ENCODE measurements at places on chromosomes 7 and 10.

DNA sequence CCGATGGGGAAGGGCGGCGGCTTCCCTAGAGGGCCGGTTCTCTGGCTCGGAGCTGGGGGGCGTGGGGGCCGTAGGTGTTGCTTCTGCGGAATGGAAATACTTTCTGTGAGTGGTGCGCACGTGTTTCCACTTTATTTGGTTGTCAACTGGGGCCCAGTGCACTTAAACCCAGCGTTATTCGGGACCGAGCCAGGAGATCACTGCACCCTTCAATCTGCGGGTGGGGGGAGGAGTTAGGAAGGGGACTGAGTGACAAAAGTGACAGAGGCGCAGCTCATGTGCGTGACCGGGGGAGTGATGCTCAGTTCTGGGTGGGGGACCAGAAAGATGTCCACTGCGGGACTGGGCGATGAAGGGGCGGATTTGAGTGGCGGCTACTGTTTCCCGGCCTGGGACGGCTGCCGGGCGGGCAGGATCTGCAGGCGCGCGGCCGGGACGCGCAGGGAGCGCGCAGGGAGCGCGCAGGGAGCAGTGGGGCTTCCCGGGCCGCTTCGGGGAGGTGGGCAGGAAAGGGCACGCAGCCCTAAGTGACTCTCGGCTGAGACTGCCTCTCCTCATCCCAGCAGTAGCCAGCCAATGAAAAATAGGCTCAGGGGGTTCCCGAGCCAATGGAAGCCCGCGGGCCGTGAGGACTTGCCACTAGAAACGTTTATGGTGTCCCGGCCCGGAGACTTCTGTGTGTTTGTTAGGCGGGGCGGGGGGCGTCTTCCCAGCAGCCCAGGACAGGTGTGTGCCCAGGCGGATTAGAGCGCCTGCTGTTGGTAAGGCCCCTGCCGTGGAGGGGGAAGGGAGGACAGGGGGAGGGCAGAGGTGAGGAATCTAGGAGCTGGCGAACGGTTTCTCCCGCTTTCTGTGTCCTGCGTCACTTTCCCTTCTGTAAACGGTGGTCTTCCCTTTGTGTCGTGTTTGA lies 54.3 kb upstream of the KDM7A start:
- peak; percentile 34 for DNase-seq

- DNase-seq, result no peak
Measured at GRCh38 chr10:118370499-118370898, 28.4 kb upstream of the FAM204A start.

DNA sequence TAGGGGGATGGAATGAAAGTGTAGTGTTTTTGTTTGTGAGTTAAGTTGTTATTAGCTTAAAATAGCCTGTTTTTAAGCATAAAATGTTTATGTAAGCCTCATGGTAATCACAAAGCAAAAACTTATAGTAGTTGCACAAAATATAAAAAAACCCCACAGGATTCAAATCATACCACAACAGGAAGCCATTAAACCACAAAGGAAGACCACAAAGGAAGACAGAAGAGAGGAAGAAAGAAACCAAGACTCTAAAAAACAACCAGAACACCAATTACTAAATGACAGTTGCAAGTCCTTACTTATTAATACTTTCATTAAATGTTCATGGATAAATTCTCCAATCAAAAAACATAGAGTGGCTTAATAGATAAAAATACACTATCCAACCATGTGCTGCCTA lies 63.6 kb downstream of the ANKRD7 start:
- no peak for DNase-seq

DNA sequence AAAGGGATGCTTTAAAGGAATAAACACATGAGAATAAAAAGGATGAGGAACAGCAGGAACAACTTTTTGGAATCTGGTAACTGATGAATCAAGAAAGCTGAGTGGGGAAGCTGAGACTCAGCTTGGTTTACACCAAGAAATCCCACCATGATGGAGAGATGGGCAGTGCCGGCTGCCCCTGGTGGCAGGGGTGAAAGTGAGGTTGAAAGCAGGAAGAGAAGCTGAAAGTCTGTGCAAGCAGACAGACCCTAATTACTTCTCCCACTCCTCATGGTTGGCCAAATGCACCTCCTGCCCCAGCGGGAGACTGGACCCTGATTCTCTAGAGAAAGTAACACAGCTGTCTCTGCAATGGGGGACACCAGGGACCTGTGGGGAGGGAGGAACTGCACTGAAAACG lies 57.6 kb upstream of the NANOS1 start:
- no peak for DNase-seq

DNA sequence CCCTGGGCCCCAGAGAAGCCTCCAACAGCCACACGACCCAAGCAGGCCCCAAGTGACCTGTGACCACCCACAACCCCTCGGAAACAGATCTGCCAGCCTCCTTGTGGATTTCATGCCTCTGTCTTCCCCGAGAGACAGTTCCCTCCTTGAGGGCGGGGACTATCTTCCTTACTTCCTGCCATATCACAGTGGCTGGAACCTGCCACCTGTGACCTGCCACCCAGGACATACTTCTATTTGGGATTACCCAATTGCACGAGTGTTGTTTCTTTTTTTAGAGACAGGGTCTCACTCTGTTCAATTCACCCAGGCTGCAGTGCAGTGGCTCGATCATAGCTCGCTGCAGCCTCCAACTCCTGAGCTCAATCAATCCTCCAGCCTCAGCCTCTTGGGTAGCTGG lies 25.9 kb downstream of the TNRC18 start:
- no peak for DNase-seq

- no peak for DNase-seq
Measured at GRCh38 chr7:109890622-109891021, 1200.3 kb upstream of the LRRN3 start.
